ENCODE measurements at places on chromosomes 12 and 14.

DNA sequence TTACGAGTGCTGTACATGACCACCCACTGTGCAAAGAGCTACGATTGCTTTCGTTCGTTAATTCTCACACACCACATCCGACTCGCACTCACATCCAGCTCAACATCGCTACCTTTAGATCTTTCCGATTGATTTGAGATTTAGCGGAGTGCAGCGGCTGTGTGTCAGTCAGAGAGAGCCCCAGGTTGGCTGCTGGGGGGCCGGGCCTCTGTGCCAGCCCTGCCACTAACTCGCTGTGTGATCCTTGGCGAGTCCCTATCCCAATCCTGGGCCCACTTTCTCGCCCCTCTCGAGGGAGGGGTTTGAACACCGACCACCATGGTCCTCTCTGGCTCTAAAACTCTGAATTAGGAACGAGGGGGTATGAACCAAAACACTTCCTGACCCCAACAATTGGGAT is 8.6 kb downstream of the DLK1 start:
- DNase-seq: no peak

DNA sequence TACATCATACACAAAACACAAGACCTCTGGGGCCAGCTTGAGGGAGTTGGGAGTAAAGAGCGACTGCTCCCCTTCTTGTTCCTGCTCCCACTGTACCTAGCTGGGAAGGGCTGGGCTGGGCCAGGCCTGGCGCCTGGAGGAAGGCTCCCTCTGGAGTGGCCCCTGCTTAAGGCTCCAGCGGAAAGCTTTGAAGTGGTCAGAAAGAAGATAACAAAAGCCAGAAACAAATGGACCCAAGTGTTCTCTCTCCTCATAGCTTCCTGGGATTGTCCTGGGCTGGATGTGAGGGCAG is 25.3 kb downstream of the PRPF40B start:
- DNase-seq: no peak

DNA sequence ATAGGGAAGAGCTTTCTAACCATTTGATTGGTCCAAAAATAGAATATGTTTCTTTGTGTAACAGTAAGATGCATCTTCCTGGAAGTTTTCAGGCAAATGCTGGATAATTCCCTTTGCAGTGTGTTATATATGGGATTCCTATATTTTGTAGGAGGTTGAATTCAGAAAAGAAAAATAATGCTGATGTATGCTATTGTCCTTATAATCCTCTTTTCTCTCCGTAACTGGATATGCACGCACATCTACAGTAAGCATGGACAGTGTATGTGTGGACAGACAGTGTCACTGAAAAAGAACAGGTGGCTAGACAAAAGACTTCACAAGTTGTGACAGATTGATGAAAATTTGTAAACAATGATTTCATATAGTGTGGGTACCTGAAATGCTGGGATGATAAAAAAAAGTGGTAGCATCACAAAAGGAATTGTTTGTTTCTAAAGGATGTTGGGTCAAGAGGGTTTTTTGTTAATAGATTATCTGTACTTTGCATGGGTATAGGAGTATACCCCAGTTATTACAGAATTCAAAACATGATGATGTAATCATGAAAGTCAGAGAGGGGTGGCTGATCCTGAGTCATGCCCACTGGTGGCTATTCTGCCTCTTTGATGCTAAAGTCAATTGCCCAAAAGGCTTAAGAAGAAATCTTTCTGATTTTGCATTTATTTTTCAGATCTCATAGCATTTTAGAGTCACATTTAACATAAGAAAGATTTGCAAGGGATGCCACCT is 160.7 kb upstream of the TMTC1 start:
- no peak for DNase-seq

DNA sequence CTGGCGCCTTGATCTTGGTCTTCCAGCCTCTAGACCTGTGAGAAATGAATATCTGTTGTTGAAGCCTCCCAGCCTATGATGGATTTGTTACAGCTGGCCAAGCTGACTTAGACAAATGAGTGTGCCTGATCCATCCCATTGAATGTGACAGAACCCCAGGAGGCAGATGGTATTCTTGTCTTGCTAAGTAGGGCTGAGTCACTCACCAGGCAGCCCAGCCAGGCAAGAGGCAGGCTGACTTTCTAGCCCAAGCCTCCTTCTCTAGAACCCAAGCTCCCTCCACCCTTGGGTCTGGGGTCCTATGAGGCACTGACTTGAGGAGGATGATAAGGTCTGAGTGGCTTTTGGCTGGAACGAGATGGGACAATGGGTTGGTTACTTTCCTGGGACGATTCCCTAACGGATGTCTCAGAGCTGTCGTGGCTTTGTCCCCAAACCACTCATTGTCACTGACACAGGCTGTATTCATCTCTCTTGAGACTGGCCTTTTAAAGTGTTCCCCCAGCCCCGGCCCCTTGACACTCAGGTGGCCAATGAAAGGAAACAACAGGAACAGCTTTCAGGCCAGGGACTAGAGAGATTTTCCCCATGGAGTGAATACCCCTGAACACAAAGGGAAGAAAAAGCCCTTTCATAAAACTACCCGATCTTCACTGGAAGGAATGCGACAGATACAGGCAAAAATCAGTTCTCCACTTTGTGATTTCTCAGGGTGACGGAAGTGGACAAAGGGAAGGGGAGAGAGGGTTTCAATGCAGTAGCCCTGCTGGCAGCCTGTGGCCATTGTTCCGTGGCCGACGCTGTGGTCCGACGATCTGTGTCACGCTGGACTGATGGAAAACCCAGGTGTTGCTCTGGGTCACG is 264.2 kb downstream of the AACS start:
- DNase-seq: no peak

- DNase-seq: no peak
Measured at GRCh38 chr14:23483236-23483854, 13.8 kb downstream of the NGDN start.

GRCh38 chr12:6084969-6085450 is 39.5 kb downstream of the VWF start:
- DNase-seq: no peak

DNA sequence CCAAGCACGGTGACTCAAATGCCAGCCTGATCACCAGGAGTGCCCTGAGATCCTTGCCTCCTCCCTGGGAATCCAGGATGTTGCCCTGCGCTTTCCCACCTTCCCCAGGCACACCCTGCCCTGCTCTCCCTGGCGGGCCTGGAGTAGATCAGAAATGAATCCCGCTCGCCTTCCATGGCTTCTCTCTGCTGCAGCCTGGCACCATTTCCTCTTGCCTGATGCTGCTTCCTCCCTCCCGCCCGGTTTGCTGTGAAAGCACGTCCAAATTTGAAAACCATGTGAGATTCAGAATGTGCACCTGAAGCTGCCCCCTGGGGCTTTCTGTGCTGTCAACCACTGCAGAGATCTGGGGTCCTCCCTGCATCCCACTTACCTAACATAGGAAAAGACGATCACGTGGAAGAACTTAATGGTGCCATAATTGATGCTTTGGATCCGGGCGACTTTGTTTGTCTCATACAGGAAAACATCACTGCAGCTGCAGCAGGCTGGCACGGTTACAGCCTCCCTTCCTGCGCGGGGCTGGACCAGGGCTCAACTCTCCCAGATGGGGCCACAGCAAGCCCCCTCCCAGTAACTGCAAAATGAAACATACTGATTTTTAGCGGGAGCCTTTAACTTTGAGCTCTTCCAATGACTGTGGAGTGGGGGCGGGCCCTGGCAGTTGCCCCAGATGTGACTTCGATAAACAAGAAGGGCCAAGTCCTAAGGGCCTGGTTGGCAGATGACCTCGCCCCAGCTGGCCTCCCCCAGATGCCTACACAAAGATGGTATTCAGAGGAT is 24.9 kb upstream of the C12orf76 start:
- DNase-seq: peak; percentile 42

GRCh38 chr14:68308726-68309520 is 483.9 kb downstream of the ZFP36L1 start:
- DNase-seq: peak; percentile 56

- no peak for DNase-seq
Measured at GRCh38 chr12:43551279-43551970, 578 bp downstream of the ADAMTS20 start.

GRCh38 chr12:51395283-51396230 is 4.4 kb upstream of the GALNT6 start:
- peak; percentile 50 for DNase-seq

DNA sequence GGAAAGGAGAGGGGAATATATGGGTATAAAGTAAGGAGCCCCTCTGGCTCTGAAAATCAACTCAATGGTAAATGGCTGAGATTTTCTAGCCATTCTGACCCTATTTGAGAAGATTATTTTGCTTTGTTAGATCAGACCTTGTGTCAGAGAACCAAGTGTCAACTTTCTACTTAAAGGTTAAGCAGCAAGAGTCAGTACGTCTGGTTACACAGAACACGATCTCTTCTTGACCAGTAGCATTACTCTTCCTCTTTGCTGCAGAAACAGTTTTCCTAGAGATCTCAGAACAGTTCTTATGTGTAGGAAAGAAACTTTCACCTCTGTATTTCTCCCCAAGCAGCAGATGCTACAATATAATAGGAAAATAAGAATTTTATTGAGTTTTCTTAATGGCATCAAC is 47.4 kb upstream of the BTG1 start:
- DNase-seq: no peak

- DNase-seq: no peak
Measured at GRCh38 chr14:92747701-92748258, 647 bp downstream of the LGMN start.

DNA sequence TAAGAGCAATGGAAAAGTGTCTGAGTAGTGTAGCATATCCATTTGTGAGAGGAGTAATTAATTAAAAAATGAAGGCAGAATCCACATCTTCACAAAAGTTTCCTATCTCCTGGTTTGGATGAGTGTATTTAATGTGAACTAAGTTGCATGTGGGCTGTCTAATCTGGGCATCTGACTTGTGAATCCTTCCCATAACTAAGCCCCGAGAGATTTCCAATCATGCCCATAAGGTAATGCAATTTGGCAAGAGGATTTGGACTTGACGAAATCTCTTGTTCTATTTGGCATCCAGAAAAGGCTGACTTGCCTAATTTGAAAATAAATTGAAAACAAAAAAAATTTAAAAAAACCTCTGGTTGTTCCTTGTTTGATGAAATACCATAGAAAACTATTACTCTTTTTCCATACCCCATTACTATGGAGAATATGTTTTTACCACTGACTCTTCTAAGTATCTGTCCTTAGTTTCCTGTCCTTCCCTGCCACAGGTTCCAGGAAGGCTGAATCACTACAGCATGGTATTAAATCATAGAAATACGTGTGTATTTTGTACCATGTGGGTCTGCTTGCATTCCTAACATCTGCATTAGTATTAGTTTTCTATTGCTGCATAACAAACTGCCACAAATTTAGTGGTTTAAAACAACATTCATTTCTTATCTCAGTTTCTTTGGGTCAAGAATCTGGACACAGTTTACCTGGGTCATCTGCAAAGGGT is 48.4 kb downstream of the ETV6 start:
- DNase-seq: no peak

- DNase-seq: peak; percentile 65
Measured at GRCh38 chr12:9651265-9651729, 18.2 kb upstream of the CLEC2D start.

GRCh38 chr12:113127791-113128199 is 7.8 kb downstream of the RASAL1 start:
- no peak for DNase-seq

GRCh38 chr12:128789356-128789929 is 34.3 kb downstream of the SLC15A4 start:
- DNase-seq: peak; percentile 63

DNA sequence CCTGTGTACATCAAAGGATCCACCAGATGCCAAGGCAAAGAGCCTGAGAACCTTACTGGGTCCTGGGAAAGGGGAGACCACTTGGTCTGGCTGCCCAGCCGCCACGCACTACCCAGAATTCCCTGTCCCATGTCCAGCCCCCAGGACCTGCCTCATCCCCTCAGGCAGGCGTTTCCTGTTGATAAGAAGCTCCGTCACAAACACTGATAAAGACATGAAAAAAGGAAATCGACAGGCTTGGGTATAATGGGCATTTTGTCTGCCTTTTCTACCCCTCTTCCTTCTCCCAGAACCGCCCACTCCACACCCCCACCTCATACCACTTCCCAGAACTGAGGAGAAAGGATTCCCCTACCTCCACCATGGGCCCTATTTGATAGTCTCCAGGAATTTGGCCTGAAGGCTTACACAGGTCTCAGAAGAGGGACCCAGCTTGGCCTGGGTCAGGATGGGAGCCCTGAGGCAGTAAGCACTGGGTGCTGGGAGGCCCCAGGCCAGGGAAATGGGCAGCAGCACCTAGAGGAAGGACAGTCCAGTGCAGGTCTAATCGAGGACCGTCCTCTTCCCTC is 18.8 kb downstream of the ACVRL1 start:
- no peak for DNase-seq

DNA sequence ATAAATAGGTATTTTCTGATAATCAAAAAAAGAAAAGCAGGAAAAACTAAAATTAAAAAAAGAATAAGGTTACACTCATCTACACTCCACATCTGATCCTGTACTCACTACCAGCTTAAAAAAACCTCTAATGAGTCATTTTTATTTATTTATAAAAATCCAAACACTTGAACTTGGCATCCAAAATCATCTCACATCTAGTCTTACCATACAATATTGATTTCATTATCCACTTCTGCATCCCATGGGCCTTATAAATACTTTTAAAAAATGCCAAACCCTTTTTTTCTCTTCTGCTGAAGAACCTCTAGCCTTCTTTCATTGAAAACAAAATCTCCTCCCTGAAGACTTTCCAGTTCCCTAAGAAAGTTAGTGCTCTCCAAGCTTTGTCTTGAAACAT is 109.7 kb downstream of the TMTC3 start:
- no peak for DNase-seq

DNA sequence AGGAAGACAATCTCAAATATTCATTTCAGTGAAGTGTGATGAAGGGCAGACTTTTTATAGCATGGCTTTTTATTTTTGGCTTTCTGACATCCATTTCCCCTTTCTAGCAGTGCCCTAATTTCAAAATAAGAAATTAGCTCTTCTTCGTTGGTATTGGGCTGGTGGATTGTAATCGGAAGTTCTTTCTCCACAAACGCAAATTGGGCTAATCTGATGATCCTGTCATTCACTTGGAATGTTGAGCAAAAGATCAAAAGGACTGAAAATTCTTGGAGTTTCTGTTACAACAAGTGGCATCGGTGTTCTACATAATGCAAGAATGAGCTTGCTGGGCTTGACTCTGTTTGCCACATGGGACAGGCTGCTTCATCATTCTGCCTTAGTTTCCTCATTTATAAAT is 1182.8 kb downstream of the FLRT2 start:
- DNase-seq: peak; percentile 4

DNA sequence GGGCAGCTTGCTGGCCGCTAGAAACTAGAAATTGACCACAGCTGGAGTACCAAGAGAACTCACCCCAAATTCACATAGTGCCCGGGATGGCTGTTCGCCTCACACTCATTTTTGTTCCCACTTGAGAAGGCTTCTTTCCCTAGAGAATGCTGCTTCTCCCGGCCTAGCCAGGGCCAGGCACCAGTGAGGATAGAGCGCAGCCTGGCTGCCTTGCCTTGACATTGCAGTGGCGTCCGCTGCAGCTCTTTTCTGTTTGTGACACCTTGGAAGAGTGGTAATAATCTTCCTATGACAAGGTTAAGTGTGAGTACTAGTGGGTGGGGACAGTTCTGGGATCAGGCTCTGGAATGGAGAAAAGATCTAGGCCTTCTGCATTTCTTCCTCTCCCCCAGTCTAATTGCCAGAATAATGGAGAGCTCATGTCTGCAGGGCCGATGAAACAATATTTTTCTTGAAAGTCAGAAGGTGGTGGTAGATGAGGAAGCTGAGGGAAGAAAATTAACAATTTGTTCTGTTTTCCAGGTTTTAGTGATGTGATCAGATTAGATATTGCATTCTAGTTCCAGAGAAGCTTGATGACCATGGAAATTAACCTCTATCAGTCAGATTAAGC is 3.7 kb downstream of the TMEM253 start:
- peak; percentile 78 for DNase-seq

GRCh38 chr14:76267322-76268046 is 108.5 kb upstream of the ESRRB start:
- peak; percentile 17 for DNase-seq

All from suppressor macrophage treated with lipopolysaccharide for 1 hour (primary cell).